Activated T-cell treated with anti-CD3 and anti-CD28 coated beads, Interleukin-2, amount 50 U/mL, for 4 hours (primary cell): ENCODE measurements at places on chromosomes 2 and 18. TPM values are rescaled to one million over a fixed set of nuclear protein-coding genes. Genes with fewer than 3 reads are reported as not detected.

DNA sequence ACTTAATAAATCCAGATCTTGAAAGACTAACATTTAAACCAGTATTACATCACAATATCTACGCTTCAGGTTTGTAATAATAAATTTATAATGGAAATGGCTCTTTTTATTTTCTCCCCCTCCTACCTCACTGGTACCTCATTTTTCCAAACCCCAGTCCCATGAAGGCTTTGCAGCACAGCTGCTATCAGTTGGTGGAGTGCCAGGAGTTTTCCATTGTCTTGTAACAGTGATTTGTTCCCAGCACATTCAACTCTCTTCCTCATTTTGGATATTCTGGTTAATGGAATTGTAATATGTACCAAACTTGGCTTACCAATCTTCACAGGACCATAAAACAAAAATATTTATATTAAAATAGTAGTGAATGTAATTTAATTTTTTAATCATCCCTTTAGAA, 91.2 kb downstream of the VRK2 start:
- no peak for DNase-seq

DNA sequence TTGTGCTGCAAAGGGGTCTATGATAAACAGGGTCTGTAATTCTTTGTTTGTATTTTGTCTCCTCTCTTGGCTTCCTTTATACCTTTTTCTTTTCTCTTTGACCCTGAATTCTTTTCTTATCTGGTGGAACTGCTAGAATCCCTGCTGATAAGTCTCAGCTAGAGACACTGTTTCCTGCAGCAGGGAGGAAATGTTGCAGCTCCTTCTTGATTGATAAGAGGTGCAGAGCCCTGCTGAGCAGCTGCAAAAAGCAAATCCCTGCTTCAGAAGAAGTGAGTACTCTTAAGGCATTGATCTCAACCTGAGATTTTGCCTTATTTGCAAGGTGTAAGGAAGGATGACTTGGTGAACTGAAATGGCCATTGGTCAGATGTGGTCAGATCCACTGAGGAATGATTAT, 167.8 kb downstream of the NUP35 start:
- DNase-seq, result no peak

DNA sequence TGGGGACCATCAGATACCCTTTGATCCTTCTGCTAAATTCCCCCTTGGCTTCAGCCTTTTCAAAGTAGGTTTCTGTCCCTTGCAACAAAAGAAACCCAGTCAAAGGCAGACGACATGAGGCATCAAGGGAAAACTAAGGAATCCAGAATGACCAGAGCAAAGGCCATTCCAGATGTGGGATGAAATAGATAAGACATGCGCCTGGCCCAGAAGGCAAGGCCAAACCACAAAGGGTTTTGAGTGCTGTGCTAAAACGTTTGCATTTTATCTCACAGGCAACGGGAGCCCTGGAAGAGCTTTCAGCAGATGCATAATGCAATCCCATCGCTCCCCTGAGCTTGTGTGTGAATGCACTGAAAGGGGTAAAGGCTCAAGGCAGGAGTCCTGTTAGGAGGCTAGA, 17.7 kb downstream of the CXCR1 start:
- no peak for DNase-seq

- DNase-seq, result no peak
These were observed 118.8 kb upstream of the RBMS1 start for GRCh38 chr2:160612266-160612856.

GRCh38 chr18:36348971-36349417, 51.5 kb downstream of the FHOD3 start:
- DNase-seq, result no peak

- DNase-seq, result peak; percentile 4
These were observed 368 bp downstream of the TMEFF2 start for GRCh38 chr2:192194265-192194865.

GRCh38 chr18:7677001-7677400, 109.9 kb downstream of the PTPRM start:
- DNase-seq, result no peak

DNA sequence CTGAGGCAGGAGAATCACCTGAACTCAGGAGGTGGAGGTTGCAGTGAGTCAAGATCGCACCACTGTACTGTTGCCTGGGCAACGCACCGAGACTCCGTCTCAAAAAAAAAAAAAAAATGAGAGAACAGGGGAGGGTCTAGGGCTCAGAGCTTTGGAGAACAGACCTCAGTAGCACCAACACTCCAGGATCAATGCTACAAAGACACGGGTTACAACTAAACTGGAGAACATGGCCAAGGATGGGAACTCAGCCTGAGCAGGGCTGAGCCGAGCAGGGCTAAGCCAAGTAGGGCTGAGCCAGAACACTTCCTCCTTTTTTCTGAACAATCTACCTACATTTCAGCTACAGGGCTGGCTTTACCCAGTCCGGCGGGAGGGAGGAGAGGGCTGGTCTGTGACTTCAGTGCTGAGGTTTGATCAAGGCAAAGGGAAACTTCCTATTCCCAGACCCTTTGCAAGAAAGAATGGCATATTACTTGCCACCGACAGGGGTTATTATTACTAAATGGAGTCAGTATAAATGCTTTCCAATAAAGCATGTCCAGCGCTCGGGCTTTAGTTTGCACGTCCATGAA, 2.9 kb upstream of the CASP8 start:
- peak; percentile 26 for DNase-seq

- DNase-seq, result no peak
These were observed 24.2 kb downstream of the CTIF start for GRCh38 chr18:48563027-48563426.

DNA sequence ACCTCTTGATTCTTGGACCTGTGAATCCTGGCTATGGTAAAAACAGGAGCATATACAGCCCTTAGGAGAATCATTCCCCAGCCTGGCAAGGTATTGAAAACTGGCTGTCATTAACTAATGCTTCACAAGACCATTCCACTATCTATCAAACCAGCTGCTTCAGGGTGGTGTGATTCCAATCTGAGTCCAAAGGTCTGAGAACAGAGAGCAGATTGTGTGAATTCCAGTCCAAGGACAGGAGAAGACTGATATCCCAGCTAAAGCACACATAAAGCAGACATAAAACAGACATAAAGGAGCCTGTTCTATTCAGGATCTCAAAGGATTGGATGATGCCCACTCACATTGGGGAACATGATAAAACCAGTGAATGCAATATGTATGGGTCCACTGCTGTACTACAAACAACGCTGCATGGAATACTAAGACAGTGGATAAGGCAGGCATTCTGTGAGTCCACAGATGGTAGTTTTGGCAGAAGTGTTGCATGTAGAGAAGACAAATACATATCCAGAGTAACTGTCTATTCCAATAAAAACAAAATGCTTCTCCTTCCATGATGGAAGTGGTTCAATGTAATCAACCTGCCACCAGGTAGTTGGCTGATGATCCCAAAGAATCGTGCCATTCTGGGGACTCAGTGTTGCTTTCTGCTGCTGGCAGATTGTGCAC, 363.9 kb downstream of the KCNJ3 start:
- no peak for DNase-seq

DNA sequence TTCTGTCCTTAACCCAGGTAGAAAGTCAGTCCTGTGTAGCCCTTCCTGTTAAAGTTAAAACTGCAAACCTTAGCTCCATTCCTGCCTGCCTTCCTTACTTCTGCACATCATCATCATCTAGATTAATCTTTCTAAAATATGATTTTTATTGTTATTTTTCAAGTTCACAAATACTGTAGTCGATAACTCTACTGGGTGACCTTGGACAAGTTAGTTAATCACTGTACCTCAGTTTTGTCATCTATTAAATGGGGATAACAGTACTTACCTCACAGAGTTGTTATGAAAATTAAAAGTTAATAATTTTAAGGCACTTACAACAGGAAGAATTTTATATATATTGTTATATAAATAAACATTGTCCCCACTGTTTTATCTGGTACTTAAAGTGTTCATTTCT, 2.5 kb upstream of the YPEL5 start:
- DNase-seq, result no peak

DNA sequence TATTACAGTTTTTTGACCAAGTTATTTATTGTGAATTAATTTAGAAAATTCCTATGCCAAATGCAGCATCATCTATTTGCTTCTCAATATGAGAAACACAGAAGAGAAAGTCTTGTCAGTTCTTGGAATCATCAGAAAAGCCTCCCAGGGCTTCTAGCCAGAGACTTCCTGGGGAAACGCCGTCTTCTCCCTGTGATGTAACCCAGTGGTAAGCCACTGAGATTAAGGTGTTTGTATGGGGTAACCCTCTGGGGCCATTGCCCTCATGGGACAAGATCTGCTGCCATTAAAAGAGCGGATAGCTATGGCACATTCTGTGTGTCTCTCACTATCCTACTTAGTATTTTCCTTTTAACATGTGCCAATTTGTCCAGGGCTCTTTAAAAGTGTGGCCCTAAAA, 28.0 kb downstream of the ANKRD29 start:
- DNase-seq, result no peak

DNA sequence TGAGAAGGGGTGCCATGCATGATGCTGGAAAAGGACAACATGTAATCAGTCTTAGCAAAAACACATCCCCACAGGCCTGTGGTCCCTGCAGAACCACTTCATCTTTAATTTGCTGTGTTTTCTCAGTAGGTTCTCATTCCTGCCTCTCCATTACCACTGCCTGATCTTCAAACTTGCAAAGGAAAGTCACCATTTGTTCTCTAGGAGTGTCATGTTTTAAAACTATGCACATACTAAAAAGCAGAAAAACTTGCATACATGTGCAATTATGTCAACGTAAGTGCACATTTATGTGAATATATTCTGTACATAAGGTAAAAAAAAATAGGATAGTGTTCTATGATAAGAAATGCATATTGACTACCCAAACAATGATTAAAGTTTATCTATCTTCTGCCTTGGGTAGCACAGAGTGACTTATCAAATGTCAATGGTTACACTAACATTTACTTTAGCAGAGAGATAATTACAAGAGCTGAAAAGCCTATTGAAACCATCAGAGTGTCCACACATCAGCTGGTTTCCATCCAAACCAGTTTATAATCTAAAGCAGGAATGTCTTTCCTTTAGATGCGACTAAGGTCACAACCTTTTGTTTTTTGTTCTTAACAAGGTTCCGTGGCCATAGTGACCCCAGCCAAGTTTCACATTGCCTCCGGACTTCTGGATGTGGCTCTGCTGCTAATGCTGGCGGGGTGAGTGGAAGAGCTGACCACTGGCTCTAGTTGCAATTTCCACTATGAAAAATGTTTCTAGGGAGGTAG, 58.7 kb upstream of the RMDN2 start:
- DNase-seq, result no peak

- DNase-seq, result no peak
These were observed 108.9 kb upstream of the NABP1 start for GRCh38 chr2:191569025-191569424.

DNA sequence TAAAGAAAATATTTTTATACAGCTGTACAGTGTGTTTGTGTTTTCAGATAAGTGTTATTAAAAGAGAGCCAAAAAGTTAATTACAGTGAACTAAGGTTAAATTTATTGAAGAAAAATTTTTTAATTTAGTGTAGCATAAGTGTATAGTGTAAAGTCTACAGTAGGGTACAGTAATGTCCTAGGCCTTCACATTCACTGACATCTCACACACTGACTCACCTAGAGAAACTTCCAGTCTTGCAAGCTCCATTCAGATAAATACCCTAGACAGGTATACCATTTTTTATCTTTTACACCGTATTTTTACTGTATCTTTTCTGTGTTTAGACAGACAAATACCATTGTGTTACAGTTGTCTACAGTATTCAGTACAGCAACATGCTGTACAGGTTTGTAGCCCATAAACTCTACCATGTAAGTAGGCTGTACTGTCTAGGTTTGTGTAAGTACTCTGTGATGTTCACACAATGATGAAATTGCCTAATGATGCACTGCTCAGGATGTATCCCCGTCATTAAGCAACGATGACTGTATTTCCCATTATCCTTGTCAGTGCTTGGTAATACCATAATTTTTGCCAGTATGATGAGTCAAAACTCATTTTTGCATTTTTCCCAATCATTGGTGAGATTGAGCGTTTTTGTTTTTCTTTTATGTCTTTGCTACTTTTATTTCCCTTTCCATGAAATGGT, 48.2 kb upstream of the B3GNT2 start:
- no peak for DNase-seq

DNA sequence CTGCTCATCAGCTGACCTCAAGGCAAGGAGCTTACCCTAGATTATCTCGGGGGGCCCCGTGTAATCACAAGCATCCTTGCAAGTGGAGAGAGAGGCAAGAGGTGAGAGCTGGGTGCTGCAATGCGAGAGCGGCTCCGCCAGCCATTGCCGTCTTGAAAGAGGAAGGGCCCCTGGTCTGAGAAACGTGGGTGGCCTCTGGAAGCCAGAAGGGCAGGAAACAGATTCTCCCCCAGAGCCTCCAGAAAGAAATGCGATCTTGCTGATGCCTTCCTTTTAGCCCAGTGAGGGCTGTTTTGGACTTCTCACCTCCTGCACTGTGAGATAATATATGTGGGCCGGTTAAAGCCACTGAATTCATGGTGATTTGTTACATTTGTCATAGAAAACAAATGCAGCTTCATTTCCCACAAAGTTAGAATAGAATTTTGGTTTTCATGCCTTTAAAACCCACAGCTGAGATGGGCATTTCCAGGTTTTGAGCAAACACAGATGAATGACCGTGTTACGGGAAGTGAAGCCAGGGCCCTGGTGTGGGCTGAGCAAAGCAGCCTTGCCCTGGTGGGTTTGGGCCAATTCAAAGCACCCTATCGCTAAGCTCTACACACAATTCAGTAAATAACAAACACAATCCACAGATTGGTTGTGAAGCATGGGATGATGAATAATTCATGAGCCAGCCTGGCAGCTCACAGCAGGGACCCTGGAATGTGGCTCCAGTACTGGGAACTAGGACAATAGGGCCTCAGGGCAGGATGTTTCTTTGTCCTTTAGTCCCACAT, 319.9 kb upstream of the HS6ST1 start:
- no peak for DNase-seq

DNA sequence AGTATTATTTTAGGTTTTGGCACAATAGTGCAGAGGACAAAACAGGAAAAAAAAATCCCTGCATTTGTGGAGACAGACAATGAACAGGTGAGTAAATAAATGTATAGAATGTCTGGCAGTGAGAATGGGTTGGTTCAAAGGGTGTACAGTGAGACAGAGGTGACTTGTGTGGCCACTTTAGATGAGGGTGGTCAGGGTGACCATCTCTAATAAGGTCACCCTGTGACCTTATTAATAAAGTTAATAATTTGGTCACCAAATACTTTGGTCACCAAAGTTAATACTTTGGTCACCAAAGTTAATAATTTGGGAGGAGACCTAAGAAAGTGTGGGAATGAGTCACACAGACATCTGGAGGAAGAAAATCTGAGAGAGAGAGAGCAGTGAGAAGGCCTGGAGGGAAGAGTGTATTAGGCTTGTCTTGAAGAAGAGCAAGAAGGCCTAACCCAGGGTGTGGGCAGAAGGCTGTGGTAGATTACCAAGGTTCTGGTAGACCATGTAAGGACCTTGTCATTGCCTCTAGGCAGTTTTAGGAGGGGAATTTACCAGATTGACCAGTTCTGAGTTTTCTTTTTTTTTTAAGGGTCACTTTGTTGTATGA, 1368.4 kb upstream of the CELF4 start:
- DNase-seq, result no peak

Gene PFN4
- not detected for total RNA-seq

Gene VWC2L
- total RNA-seq, result not detected

Gene DLX1
- not detected for total RNA-seq

Gene PSMA8
- total RNA-seq, result 0.87 TPM

Gene CRACDL
- 0.16 TPM for total RNA-seq

Gene SFXN5
- total RNA-seq, result 7.3 TPM

Gene TMEM17
- total RNA-seq, result 0.15 TPM

Gene CPO
- not detected for total RNA-seq

Gene DIPK1C
- not detected for total RNA-seq

Gene MYOM1
- total RNA-seq, result 0.42 TPM

Gene UGT1A1
- total RNA-seq, result not detected

Gene RTKN
- 0.47 TPM for total RNA-seq

Gene NEU4
- not detected for total RNA-seq

Gene LRRTM4
- total RNA-seq, result not detected

Gene ALPG
- not detected for total RNA-seq

Gene DPYSL5
- total RNA-seq, result not detected
